ENCODE measurements at places on chromosomes 12 and 14.

DNA sequence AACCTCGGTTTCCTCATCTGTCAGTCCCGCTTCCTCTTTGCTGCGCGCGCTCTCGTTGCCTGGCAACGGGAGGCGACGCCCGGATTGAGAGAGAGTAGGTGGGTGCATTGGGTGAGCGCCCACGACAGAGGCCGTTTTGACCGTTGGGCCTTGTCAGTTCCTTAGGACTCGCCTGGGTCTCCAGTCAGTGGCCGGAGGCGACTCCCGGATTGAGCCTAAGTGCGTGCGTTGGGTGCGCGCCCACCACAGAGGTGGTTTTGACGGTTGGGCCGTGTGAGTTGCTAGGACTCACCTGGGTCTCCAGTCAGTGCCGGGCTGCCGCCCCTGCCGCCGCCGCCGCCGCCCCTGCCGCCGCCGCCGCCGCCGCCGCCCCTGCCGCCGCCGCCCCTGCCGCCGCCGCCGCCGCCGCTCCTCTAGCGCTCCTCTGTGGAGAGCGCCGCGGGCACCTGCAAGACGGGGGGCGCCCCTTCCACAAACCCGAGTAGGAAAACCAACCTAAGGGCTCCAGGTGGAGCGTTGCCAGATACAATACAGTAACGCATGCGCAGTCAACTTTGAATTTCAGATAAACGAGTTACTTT, 37.2 kb downstream of the APOBEC1 start:
- no peak for DNase-seq

GRCh38 chr12:29943683-29944082, 159.9 kb upstream of the TMTC1 start:
- DNase-seq: no peak

- DNase-seq: no peak
Observed at GRCh38 chr14:99158150-99158549, 113.8 kb downstream of the BCL11B start.

DNA sequence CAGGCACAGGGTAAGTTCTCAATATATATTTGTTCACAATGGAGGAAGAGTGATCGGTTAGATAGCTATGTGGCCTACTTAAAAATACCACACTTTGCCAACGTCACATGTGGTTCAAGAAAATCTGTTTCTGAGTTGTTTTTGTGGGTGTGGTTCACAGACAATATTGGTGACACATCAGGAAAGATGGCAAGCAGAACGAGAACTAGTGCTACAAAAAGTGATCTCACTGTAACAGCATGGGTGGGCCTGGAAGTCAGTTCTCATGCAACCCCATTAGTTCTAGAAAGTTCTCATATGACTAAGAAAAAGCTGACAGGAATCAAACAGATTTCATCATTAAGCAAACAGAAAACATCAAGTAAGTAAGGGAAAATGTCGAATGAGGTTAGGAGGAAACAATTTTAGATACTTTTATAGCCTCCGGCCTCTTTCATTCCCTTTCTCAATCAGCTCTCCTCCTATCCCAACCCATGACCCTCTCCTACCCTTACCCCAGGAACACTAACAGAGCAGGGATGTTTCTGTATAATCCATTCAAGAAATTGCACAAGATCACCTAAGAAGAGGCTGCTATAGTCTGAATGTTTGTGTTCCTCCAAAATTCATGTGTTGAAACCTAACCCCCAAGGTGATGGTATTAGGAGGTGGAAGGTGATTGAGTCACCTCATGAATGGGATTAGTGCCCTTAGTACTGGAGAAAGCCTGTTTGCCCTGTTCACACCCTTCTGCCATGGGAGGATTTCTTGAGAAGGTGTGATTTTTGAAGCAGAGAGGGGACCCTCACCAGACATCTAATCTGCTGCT, 15.5 kb upstream of the NTN4 start:
- peak; percentile 100 for DNase-seq

- DNase-seq: no peak
Observed at GRCh38 chr12:125435871-125436270, 370.6 kb downstream of the AACS start.

- DNase-seq: peak; percentile 80
Observed at GRCh38 chr12:72272091-72272661, at the start of gene TRHDE. Gene TRHDE, plus strand, starts transcription at chr12:72272370. Its CDS starts 274 bp downstream, at chr12:72272644.

GRCh38 chr12:109752117-109753053, 38.8 kb downstream of the FAM222A start:
- DNase-seq: no peak
